ENCODE measurements at places on chromosomes 3 and 15.

GRCh38 chr3:171468296-171468906, 8.2 kb upstream of the TNIK start:
- DNase-seq, result no peak

DNA sequence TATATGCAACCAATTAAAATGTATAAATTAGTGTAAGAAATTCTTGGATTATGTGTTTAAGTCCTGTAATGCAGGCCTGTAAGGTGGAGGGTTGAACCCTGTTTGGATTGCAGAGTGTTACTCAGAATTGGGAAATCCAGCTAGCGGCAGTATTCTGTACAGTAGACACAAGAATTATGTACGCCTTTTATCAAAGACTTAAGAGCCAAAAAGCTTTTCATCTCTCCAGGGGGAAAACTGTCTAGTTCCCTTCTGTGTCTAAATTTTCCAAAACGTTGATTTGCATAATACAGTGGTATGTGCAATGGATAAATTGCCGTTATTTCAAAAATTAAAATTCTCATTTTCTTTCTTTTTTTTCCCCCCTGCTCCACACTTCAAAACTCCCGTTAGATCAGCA, 65.4 kb upstream of the ACAD9 start:
- DNase-seq, result no peak

DNA sequence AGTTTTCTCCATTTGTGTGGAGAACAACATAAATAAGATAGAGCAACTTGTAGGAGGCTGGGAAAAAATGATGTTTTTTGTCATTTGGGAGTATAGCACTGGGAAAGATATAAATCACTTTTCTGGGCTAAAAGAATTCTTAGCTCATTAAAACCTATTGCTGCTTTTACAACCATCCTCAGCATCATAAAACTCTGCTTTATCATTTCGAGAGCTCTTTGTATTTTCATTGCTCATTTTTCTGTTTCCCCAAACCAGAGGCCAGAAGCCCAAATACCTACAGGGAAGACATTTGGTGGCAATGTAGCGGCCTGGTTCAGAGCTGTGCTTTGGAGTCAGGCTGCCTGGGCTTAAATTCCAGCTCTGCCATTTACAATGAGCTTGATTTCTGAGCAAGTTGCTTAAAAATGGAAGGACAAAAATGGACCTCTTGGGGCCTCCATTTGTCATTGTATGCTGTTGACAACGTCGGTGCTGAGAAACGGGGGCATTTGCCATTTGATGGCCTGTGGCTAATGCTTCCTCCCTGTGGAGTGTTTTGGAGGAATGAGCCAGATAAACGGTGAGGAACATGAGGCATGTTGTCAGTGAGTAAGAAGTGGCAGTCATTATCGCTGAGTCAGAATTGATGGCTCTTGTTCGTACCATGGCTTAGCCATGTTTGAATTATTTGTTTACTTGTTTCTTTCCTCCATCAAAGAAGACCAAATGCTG, 260.0 kb downstream of the EBLN2 start:
- no peak for DNase-seq

- no peak for DNase-seq
Observed at GRCh38 chr3:173785004-173785403, 387.5 kb downstream of the NLGN1 start.

DNA sequence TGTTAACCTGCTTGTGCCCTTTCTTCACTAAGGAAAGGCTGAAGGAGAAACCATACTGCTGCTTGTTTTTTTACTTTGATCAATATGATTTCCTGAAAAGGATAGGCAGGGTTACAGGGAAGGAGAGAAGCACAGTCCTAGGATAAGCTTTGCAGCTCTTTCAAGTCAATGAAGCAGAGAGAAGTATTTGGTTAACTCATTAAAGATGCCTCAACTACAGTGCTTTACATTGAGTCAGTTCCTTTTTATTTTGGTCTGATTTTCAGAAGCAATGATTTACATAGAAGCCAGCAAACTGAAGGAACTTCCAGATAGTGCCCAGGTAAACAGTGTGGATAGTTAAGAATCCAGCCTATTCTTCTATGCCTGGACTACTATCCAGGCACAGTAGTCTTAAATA, 64.8 kb downstream of the ARIH1 start:
- no peak for DNase-seq

DNA sequence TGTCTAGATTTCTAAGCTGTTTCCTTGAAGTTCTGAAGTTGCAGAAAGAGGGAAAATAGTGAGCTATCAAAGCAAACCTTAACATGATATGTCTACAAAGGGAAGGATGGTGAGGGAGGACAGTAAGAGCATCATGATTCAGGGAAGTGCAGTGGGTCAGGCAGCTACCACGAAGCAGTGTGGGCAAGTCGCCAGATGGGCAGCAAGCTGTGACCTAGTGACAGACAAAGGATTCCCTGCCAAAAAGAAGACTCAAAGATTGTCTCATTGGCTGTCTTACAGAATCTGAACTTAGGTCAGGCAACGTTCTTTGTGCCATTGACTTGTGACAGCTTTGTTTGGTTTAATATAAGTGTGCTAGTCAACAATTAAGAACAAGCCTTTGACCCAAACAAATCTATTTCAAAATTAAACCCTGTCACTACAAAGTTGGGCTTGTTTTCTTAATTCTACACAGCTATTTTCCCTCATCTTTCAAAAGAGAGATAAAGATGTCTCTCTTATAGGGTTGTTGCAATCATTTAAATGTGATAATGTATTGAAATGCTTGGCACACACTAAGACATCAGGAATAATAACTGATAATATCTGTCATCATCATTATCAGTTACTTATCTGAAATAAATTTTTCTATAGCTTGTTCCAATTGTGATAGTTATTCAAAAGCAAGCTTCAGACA, 153.3 kb downstream of the ECT2 start:
- DNase-seq, result no peak

DNA sequence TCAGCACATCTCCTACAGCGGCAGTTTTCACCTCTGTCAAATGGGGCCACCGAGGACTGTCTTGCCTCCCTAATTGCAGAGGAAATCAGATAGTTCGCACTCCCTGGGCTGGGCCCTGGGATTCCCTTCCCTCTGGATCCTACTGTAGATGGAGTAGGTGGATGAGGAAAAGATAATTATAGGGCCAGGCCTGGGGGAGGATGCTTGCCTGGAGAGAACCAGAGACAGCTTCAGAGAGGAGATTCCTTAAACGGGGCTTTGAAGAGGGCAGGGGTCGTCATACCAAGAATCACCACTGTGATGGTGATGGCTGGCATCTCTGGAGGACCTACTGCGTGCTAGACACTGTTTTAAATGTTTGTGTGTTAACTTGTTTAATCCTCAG, 50.8 kb upstream of the SLC6A6 start:
- DNase-seq, result no peak

DNA sequence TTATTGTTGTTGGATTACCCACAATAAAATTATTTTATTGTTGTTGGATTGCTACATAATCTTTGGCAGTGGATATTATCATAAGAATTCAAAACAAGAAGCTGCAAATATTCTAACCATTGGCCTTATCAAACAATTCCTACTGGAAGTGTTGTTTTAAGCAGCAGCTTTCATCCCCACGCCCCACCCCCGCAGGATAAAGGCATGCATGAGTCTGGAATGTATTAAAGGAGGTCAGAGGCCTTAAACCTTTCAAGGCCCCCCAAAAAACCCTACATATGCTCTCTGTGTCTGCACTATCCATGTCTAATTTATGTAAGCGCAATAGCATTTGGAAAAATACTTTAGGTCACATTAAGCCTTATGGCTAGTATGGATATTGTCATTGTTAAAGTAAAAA, 23.1 kb downstream of the P3H2 start:
- no peak for DNase-seq

GRCh38 chr3:73473181-73473897, 151.4 kb downstream of the PDZRN3 start:
- no peak for DNase-seq

- DNase-seq, result no peak
Observed at GRCh38 chr15:49361370-49361769, 61.7 kb upstream of the FGF7 start.

GRCh38 chr15:33644304-33644703, 324.0 kb upstream of the CHRM5 start:
- DNase-seq, result no peak

DNA sequence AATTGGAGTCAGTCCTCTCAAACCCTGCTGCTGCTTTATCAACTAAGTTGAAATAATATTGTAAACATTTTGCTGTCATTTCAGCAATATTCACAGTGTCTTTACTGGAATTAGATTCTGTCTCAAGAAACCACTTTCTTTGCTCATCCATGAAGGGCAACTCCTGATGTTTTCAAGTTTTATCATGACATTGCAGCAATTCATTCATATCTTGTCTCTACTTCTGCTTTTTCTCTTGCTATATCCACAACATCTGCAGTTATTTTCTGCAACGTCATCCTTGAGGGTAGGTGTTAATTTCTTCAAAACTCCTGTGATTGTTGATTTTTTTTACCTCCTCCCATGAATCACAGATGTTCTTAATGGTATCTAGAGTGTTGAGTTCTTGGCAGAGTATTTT, 181.6 kb downstream of the EPHA6 start:
- no peak for DNase-seq

GRCh38 chr15:32834156-32834555, 116.4 kb downstream of the GREM1 start:
- DNase-seq, result no peak

DNA sequence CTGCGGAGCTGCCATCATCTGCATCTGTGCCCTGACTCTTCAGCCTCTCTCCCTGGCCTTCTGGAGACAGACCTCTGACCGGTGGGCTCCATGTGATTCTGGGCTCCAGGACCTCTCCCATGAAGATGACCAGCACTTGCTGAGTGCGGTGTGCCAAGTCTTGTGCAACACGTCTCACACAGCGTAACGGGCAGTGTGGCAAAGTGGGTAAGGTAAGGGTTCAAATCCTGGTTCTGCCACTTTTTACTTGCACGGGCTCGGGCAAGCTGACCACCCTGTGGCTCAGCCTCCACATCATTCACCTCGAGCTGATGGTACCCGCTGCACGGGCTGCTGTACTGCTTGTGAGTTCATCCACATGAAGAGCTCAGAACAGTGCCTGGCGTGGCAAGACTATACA, 6.5 kb upstream of the SYNM start:
- DNase-seq, result no peak

Measured in dorsolateral prefrontal cortex (tissue), 122 donors.